ENCODE measurements at places on chromosomes 7 and 10. TPM values are rescaled to one million over a fixed set of nuclear protein-coding genes. Genes with fewer than 3 reads are reported as not detected.

GRCh38 chr7:144118341-144118740 lies 4.6 kb upstream of the OR2A14 start:
- no peak for DNase-seq

The TEX47 gene
- polyA plus RNA-seq = not detected

GRCh38 chr7:155294511-155294778 lies 3.2 kb upstream of the INSIG1 start:
- no peak for DNase-seq

The SPDYE11 gene
- polyA plus RNA-seq = not detected

- no peak for DNase-seq
These were observed 531.8 kb downstream of the KCNMA1 start for GRCh38 chr10:77105761-77106221.

DNA sequence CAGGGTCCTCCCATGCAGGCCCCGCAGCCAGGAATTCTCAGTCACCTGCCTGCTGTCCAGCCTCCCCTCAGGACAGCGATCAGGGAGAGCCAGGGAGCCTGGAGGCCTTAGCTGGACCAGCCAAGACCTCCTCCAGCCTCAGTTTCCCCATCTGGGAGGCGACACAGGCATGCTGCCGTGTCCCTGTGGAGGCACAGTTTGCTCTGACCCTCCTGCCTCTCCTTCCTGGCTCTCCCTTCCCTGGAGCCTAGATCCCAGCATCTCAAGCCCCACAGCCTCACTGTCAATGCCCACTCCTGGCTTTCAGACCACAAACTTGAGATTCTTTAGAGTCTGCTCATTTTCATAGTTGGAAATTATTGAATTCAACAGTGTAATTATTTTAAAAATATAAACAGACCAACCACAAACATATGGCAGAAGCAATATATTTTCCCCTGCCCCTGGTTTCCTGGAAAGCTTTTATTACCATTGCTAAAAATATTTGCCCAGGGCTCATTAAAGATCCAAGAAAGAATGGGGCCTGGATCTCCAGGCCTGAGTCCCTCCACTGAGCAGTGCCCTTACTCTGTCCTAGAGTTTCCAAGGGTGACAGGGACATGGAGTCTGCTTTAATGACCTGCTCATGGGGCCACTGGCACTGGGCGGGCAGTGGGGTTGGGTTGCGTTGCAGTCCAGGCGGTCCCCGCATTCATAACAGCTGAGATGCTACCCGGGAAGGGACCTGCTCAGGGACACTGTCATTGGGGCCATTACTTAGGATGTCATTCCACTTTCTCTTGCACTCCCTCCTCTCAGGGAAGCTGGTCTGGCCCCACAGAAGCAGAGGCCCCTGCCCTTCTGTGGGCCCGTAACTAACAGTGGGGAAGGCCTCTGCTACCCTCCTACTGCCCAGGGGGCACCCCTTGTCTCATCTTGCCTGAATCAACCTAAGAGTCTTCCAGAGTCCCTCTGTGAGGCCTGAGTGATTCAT lies 81.6 kb upstream of the CHST15 start:
- DNase-seq = no peak

The AGR3 gene
- not detected for polyA plus RNA-seq

The PRLHR gene
- not detected for polyA plus RNA-seq

GRCh38 chr10:35876248-35876647 lies 234.2 kb upstream of the FZD8 start:
- no peak for DNase-seq

- no peak for DNase-seq
These were observed 31.4 kb downstream of the OAT start for GRCh38 chr10:124387078-124387874.

GRCh38 chr10:88238615-88238914 lies 344.6 kb downstream of the RNLS start:
- DNase-seq = no peak

DNA sequence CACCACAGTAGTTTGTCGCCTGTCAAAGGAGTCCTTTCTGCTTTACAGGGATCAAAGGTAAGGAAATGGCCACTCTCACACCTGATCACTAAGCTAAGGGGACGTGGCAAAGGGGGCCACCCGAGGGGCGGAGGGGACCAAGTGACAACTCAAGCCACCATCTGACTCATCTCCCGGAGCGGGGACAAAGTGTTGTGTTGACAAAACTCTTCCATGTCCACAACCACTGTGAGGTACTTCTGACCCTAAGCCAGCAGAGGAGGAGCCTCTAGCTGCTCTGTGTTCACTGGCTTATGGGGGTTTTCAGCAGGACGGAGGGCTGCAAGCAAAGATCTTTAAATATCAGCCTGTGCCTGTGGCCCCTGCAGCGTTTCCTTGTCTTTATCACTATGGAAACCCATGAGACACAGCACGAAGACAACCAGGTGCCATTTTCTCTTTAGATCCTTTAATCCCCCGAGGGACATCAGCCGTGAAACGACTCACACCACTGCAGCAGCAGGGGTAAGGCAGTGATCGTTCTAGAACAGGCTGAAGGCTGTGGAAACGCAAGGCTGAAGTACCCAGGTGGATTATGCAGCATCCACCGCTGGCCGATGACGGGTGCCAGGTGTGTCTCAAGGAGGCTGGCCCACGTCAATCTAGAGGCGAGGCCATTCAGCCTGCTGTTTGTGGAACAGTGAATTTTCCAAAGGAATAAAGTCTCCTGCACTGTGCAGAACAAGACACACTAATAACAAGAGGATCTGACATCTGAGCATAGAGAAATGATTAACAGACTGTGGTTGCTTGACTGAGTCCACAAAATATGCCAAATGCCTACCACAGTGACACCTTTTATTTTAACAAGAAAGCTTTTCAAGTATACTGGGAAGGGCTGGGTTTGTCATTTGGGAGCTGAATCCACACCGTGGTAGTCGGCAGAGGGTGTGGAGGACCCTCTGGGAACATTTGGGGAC lies 26.6 kb upstream of the DDC start:
- no peak for DNase-seq

The NYAP1 gene
- 1.4 TPM for polyA plus RNA-seq

The ABCB4 gene
- 0.01 TPM for polyA plus RNA-seq

DNA sequence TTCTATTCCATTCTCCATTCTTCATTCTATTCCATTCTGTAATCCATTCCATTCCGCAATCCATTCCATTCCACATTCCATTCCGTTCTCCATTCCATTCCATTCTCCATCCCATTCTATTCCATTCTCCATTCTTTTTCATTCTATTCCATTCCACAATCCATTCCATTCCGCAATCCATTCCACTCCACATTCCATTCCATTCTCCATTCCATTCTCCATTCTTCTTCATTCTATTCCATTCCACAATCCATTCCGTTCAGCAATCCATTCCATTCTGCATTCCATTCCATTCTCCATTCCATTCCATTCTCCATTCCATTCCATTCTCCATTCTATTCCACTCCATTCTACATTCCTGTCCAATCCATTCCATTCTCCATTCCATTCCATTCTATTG lies 85.2 kb downstream of the NSUN6 start:
- no peak for DNase-seq
